CD14-positive monocyte (primary cell): ENCODE measurements at places on chromosomes 5 and 9. TPM values are rescaled to one million over a fixed set of nuclear protein-coding genes. Genes with fewer than 3 reads are reported as not detected.

DNA sequence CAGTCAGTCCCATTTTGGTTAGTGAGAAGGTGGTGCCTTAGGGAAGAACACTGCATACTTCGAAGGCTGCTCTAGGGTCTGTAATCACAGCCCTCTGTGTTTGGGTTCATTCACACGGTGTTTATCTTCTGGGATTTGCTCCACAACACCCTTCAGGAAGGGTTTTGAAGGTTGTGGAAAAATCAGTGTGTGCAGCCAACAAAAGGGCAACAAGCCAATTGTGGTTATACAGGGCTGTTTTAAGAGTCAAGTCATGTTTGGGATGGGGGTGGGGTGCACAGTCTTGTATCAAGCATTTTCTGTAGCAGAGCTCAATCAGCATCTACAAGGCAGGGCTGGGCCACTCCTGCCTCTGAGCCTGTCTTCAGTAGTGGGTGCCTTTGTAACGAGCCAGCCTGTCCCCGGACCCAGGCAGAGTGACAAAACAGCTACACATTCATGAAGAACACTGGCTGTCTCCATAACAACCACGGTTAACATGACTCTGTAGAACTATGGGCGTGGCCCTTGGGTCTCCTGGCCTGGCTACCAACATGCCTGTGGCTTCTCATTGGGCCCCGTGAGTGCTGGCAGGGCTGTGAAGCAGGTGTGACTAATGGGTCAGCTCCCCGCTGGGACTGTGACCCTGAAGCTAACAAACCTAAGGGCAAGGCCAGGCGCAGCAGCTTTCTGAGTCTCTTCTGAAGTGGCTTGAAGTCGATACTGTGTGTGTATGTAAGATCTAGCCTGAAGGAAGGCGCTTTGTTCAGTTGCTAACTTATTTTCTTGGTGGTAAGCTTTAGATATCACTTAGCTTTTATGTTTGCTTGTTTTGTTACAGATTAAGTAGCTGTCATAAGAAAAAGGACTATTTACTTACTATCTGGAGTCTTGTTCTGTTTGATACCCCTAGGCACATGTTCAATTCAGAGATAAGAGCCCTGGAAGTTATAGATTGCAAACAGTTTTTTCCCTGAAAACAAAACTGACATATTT, 27.9 kb upstream of the GOLM1 start:
- no peak for DNase-seq

GRCh38 chr9:77595426-77596095, 52.6 kb downstream of the GNA14 start:
- no peak for DNase-seq

- peak; percentile 70 for DNase-seq
Observed at GRCh38 chr5:81779125-81779915, 28.4 kb upstream of the SSBP2 start.

- DNase-seq = peak; percentile 90
Observed at GRCh38 chr5:115601701-115602590, at the start of gene TICAM2. TSS of gene TICAM2 (minus strand) at chr5:115602479. CDS start at chr5:115581256, 21,223 bp downstream.

The TOR2A gene
- 63.8 and 93.0 TPM in 2 replicates for polyA plus RNA-seq
